Activated T-helper 17 cell treated with anti-CD3 and anti-CD28 coated beads, Interleukin-2, amount 50 U/mL, for 72 hours (primary cell): ENCODE measurements at places on chromosomes 16 and 17. TPM values are rescaled to one million over a fixed set of nuclear protein-coding genes. Genes with fewer than 3 reads are reported as not detected.

Gene SNAI3
- total RNA-seq, result 5.9 TPM

Gene UBALD1
- 24.5 TPM for total RNA-seq

Gene GPRC5C
- 5.0 TPM for total RNA-seq

Gene KCNH4
- total RNA-seq, result 0.99 TPM

Gene TSNAXIP1
- not detected for total RNA-seq

Gene TNFRSF13B
- total RNA-seq, result not detected

Gene RNF43
- 0.85 TPM for total RNA-seq

Gene COX6A2
- not detected for total RNA-seq

- ATAC-seq, result no peak
Observed at GRCh38 chr16:85593494-85594221, 19.5 kb upstream of the GSE1 start.

GRCh38 chr17:9389111-9389527, 186.5 kb downstream of the STX8 start:
- ATAC-seq, result peak; percentile 95

DNA sequence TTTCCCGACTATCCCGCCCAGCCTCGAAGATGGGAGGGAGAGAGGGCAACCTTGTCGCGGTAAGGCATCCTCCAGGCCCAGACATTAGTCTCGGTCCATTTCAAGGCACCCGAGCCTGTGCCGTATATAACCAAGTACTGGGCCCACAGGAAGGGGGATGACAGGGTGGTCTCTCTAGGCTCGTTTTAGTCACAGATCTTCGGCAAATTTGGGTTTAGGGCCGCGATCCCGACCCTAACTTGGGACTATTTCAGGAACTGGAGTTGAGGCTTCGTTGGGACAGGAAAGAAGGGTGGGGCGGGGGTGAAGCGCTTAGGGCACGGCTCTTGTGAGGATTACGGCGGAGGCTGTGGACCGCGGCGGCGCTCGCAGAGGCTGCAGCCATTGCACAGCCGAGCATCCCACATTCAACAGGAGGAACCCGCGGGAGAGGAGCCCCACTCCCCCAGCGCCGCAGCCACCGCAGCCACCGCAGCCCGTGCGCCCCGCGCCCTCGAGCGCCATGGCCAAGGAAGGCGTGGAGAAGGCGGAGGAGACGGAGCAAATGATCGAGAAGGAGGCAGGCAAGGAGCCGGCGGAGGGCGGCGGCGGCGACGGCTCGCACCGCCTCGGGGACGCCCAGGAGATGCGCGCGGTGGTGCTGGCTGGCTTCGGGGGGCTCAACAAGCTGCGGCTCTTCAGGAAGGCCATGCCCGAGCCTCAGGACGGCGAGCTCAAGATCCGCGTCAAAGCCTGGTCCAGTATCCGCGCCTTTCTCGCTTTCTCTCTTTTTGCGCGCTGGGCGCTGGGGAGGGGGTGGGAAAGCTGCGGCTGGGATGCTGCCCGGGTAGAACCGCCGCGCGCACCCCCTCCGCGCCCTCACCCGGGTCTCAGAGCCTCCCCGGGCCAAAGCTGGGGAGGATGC, at the start of gene VAT1L:
Gene VAT1L (plus strand): TSS at position 384 of the 904 bp plus-strand sequence. CDS start 119 bp downstream, at position 503.
- peak; percentile 40 for ATAC-seq

DNA sequence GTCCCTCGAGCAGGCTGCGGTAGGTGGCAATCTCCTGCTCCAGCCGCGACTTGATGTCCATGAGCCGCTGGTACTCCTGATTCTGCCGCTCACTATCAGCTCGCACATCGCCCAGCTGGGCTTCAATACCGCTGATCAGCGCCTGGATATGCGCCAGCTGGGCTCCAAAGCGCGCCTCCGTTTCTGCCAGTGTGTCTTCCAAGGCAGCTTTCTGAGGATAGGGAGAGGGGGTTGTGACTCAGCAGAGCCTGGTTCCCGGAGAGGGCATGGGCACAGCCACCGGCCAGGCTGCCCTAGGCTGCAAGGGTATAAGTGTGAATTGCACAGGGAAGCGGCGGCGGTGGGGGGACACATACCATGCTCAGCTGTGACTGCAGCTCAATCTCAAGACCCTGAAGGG, 4.3 kb downstream of the KRT19 start:
- ATAC-seq, result no peak

DNA sequence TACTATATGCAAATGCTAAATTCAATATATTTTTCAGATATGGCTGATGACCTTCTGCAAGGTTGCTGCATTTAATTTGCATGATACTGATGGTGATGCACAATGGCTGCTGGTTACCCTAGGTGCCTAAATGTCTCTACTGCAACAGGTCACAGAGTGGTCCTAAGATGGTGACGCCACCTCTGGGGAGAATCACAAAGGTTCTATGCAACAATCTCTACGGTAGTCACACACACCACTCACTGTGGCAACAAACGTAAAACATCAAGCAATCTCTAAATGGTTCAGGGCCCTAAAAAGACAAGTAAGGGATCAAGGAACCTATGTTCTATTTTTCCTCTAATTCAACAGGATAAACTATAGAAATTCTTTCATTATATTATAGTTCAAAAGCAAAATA, 293.3 kb downstream of the CEP112 start:
- no peak for ATAC-seq

DNA sequence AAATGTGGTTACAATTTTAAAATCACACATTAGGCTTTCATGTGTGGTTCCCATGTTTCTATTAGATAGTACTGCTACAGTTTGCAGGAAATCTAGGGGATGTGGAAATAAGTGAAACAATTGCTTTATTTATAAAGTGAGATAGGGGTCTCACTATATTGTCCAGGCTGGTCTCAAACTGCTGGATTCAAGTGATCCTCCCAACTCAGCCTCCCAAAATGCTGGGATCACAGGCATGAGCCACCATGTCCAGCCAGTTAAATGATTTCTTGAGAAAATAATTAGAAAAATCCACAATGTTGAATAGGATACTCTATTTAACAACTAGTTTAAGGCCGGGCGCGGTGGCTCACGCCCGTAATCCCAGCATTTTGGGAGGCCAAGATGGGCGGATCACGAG, 42.0 kb downstream of the UBE2G1 start:
- ATAC-seq, result no peak

DNA sequence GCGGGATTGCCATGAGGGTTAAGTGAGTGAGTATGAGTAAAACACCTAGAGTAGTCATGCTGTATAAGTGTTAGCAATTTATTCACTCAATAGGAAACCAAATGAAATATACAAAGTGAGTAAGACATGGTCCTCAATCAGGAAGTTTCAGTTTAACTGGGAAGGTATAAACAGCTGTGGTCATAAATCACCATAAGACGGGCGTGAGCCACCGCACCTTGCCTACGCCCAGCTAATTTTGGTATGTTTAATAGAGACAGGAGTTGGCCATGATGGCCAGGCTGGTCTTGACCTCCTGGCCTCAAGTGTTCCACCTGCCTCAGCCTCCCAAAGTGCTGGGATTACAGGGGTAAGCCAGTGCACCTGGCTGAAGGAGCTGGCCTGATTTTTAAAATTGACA, 27.0 kb downstream of the RNF135 start:
- peak; percentile 26 for ATAC-seq

- ATAC-seq, result no peak
Observed at GRCh38 chr17:13862346-13862745, 207.0 kb upstream of the COX10 start.

GRCh38 chr16:24851700-24852099, 5.9 kb downstream of the SLC5A11 start:
- ATAC-seq, result peak; percentile 87

GRCh38 chr17:76523084-76524037, 14.1 kb downstream of the CYGB start:
- peak; percentile 90 for ATAC-seq

GRCh38 chr17:17300624-17301568, 2.3 kb upstream of the NT5M start:
- ATAC-seq, result peak; percentile 54

- ATAC-seq, result no peak
Observed at GRCh38 chr17:46758614-46759013, 59.9 kb downstream of the WNT3 start.

GRCh38 chr16:12704492-12705111, 99.1 kb downstream of the CPPED1 start:
- ATAC-seq, result no peak

DNA sequence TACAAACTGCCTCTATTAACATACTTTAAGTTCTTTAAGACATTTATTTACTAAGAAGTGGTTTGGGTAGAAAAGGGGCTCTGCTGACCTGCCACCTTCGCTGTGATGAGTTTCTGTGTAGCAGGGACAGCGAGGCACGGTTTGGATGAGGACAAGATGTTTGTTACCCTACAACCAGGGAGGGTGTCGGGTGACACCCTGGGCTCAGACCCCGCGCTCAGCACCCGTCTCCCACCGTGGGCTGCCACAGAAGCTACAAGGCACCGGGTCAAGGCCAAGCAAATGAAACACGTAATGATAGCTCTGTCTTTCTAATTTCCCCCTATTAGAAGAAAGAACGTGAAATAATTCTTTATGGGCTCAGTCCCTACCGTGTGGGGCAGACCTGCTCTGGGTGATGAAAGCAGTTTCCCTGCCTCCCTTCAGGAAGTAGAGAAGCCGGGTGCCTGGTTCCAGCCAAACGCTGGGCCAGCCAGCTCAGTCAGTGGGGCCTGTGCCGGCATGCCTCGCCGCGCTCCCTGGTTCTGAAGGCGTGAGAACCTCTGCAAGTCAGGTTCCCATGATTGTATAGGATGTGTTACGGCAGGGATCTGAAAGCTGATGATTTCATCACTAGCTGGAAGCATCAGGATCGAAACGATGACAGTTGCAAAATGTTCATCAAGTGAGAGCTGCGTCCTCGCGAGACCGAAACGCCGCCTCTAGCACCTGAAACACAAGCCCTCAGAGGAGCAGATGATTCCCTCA, 3.9 kb downstream of the ZNF750 start:
- ATAC-seq, result no peak

DNA sequence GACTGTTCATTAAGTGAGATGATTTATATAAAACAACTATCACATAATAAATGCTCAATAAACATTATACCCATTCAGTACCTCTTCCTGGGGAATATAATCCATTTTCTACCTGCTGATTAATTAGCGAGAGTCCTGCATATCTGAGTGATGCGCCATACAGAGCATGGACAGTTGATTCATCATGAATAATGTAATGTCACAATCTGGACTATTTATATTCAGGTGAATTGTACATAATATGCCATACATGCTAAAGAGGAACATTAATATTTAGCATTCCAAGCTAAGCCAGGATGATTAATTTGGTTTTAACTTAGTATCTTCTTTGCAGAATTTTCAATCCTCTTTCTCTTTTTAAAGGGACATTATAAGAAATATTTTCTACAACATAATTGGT, 362.0 kb upstream of the XYLT1 start:
- no peak for ATAC-seq

DNA sequence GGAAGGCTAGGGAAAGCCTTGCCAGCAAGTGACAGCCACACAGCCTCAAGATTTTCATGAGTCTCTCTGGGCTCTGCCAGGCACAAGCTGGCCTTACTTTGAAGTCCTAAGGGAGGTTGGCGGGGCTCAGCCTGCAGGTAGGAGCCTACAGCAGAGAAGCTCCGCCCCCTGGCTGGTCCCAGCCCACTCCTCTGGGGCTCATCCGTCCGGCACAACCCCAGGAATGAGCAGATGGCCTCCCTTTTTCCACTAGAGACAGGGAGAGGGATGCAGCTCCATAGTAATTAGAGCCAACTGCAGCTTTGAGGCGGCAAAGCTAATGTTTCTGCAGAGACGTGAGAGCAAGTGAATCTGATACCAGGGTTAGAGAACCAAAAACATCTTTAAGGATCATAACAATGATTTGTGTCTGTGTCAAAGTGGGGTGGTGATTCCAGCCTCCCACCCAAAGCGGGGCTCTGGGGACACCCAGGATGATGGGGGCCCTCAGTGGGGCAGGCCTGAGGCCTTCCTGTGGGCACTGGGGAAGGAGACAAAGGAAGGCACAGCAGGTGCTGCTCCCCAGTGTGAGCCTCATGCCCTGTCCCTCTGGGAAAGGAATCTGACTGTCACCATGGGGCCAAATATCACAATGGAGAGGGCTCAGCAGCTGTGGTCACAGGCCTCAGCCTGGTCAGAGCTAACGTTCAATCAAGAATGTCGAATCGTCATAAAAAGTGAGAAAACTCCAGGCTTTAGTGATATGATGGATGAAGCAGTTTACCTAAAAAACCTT, 61.5 kb downstream of the RBFOX3 start:
- no peak for ATAC-seq

GRCh38 chr17:6078458-6078871, 8.3 kb downstream of the WSCD1 start:
- no peak for ATAC-seq

- ATAC-seq, result no peak
Observed at GRCh38 chr16:67163999-67164558, 466 bp upstream of the HSF4 start.

DNA sequence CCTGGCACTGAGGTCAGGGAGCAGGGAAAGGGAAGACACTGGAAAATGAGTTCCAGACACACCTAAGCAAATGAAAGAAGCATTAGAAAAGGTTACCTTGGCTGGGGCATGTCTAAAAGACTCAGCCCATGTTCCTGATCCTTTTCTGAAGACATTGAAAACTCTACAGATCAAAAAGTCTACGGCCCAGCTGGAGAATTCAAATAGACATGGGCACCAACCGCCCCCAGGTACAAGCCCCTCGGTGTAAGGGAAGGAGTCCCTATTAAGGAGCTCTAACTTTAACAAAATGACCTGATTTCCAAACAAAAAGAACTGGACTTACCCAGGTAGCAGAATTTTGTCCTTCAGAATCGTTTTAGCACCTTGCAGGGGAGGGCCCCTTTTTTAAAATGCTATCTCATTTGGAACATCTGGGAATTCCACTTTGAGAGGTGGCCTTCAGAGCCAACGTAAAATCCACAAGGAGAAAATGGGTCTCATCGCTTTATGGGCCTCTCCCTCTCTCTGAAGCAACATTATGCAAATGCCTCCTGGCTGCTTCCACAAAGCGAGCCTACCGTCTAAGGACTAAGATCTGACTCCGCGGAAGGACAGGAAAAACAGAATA, 43.6 kb upstream of the RBFOX3 start:
- ATAC-seq, result no peak

DNA sequence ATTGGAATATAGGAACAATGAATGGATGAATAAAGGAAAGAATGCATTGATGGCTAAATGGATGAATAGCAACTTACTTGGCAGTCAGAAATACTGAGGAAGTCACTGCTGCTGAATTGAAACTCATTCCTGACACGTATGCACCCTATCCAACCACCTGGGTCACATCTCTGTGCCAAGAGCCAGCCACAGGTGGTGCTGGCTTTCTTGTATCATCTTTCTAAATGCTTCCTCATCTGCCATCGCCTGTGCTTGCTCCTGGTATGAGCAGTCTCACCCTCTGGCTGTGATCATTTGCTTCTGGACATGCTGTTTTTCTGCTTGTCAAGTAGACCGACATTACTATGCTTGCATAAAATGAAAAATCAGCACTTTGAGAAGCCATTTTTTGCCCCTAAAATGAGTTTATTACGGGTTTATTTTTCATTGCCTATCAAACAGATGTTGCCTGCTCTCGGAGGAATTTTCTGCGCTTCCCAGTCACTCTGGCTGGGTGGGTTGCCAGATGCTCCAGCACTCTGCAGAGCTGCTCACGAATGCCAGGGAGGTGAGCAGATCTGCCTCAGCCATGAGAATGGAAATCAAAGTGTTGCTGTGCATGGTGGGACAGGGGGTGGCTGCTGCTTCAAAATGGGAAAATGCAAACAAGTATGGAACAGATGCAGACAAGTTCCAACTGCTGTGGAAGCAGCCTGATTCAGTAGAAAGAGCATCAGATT, 1349.6 kb upstream of the CDH8 start:
- ATAC-seq, result no peak
